ENCODE measurements at places on chromosomes 12 and 14.
A peak's percentile ranks its signal among the peaks of the same experiment; 100 is the strongest.

DNA sequence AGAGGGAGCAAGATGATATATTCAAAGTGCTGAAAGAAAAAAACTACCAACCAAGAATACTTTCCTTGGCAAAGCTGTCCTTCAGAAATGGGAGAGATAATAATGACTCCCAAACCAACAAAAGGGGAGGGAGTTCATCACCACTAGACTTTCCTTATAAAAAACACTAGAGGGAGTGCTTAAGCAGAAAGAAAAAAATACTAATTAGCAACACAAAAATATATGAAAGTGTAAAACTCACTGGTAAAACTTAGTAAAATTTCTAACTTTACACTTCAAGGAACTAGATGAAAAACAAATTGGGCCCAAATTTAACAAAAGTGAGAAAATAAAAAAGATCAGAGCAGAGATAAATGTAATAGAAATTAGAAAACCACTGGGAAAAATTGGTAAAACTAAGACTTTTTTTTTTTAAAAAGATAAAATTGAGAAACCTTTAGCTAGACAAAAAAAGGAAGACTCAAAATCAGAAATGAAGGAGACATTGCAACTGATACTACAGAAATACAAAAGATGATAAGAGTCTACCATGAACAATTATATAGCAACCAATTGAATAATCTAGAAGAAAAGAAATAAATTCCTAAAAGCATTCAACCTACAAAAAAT is 60.4 kb upstream of the FAR2 start:
- DNase-seq = no peak

GRCh38 chr14:54564071-54564867 is 2.7 kb upstream of the SAMD4A start:
- no peak for DNase-seq

DNA sequence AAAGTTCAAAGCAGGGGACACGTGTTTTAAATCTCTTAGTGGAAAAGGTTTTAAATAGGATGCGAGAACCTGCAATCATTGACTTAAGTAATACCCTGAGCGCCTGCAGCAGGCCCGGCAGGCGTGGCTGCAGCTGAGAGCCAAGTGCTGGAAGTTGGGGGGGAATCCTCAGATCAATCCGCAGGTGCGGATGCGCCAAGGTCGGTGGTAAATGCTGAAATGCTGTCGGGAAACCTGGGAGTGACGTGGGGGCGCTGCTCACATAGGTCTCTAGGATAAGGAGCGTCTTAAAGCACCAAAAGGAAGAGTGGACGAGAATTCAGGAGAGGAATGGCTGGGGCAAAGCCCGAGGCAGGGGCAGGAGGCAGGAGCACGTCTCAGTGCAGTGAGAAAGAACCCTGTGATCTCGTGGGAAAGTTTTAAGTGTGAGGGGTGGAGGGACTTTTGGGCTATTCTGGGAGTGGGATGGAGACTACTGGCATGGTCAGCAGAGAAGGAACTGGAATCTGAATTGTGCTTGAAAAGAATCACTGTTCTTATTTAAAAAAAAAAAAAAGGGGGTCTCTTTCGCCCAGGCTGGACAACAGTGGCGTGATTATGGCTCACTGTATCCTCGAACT is 883 bp upstream of the CDCA4 start:
- DNase-seq = no peak

DNA sequence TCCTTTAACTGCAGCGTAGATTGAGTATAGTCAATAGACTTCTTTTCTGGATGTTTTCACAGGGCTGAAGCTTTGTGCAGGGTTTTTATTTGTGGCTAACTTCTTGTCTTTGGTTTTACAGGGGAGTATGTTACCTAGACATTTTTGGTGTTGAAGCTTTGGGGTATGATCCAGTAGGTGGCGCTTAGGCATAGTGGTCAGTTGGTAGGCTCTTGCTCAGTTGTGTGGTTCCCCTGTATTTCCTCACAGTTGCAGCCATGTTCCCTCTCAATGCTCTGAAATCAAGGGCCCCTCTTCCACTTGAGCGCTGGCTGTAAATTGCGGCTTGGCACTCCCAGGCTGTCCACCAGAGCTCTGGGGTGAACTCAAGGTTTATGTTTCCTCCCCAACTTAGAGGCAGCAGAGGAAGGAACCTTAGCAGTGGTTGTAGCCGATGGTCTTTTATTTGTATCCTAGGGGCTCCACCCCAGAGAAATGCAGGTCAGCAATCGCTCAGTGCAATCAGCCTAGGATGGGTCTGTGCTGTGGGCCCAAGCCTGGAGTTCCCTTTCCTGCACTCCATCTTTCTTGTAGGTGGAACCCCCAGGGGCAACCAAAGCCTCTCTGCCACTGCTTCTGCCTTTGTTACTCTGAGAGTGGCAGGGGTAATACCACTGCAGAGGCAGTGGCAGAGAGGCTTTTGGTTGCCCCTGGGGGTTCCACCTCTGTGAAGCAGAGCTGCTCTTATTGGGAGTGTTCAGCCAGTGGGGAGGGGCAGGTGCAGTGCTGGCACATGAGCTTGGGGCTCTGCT is 55.1 kb downstream of the CMAS start:
- DNase-seq = peak; percentile 69

DNA sequence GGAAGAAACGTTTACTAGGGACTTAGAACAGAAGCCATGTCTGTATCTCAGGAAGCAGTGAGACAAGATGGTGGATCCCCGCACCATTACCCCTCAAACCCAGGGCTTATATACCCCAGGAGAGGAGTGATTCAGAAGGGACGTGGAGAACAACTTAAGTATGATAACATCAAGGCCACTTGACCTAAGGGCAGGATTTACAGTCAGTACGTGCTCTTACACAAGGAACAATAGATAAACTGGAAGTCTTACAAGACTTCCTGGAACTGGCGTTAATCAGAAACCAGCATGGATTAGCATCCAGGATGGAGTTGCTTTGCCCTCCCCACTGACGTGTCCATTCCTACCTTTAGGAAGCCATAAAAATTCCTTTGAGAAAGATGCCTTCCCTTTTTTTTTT is 8.6 kb upstream of the ETFBKMT start:
- no peak for DNase-seq

- DNase-seq = no peak
Observed at GRCh38 chr12:117761528-117762100, 207.2 kb downstream of the KSR2 start.

DNA sequence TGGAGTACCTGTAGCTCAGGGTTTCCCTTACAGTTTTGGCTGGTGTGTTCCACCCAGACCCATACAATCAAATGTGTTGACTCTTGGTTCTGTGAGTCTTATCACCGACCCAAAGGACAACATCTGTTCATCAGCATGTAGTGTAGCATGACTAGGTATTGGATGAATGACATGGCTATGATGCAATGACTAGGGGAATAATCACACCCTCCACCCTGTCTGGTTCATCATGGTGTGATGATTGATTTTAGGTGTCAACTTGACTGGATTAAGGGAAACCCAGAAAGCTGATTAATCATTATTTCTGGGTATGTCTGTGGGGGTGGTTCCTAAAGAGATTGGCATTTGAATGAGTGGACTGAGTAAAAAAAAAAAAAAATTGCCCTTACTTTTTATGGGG is 311.3 kb downstream of the DPF3 start:
- no peak for DNase-seq

Measured in stromal cell of bone marrow (primary cell).